ENCODE measurements at places on chromosomes 3 and 15.

GRCh38 chr15:24696842-24697241 lies 21.3 kb downstream of the NPAP1 start:
- no peak for DNase-seq

- no peak for DNase-seq
These were observed 299.5 kb downstream of the IL5RA start for GRCh38 chr3:2810723-2811122.

GRCh38 chr3:152516216-152516615 lies 247.5 kb downstream of the MBNL1 start:
- DNase-seq: no peak

- no peak for DNase-seq
These were observed 762.2 kb upstream of the ALCAM start for GRCh38 chr3:104604326-104605010.

DNA sequence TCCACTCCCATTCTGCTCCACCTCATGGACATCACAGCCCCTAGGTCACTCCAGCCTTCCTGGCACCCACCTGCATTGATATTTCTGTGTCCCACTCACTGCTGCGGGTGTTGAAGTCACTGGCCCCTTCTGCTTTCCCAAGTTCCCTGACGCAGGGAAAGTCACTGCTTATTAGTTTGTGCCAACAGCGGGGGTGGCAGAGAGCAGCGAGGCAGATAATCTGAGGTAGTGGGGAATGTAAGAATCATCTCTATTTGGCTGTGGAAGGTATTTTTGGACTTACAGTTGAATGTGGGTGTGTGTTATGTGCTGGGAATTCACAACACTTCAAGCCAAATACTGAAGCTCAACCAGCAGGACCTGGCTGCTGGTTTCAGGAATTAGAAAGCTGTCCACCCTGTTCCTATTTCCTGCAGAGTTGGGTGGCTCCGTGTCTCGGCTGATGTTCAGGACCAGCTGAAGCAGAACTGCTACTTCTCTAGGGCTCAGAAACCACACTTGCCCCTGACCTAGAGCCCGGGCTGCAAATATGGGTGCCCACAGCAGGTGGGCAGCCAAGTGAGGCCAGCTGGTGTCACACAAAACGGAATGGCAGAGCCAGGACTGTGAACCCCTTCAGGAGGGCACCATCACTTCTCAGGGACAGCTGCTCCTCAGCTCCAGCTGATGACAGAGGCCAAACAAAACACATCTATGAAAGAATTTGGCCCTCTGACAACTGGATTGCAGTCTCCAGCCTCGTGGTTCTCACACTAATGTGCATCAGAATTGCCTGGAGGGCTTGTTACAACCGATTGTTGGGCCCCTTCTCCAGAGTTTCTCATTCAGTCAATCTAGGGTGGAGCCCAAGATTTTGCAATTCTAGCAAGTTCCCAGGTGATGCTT lies 57.7 kb downstream of the SEMA5B start:
- DNase-seq: no peak

DNA sequence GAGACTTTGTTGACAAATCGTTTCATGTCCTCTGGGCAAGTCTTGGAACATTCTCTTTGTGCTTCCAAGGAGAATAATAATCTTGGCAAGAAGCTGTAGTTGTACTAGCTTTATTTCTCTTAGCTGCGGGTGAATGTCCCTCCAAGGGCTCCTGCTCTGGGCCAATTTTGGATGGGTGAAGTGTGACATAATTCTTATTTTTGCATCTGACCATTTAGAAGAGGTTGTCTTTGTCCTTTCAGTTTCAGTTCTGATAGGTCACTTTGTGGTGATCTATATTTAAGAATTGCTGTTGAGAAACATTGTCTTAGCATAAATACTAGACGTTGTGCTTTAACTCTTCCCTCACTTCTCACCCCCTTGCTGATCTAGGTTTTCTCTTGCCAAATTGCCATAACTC lies 164.8 kb upstream of the RORA start:
- no peak for DNase-seq

- DNase-seq: no peak
These were observed 116.9 kb downstream of the ALDH1A2 start for GRCh38 chr15:57948351-57949289.

GRCh38 chr15:22850055-22850454 lies 11.6 kb downstream of the NIPA2 start:
- DNase-seq: no peak

GRCh38 chr3:188906236-188906635 lies 265.5 kb upstream of the TPRG1 start:
- DNase-seq: no peak

DNA sequence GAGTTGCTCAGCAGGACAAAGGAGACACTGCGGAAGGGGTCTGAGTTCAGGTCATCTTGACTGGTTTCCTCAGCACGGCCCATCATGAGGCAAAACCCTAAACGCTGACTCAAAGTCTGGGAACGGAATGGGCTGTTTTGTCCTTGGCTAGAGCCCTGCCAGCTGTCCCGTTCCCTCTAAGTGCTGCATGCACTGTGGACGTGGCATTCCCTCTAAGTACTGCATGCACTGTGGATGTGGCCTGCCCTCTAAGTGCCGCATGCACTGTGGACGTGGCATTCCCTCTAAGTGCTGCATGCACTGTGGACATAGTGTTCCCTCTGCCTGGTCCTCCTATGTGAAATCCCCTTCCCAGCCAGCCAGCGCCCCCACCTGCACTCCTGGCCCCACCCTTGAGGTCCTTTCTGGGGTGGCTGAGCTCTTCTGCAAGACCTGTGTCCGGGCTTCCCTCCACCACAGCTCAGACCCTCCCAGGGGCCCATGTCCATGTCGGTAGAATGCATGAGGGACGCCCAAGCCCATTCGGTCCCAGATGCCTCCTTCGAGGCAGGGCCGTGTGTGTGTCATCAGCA lies 36.7 kb downstream of the TM2D3 start:
- no peak for DNase-seq

DNA sequence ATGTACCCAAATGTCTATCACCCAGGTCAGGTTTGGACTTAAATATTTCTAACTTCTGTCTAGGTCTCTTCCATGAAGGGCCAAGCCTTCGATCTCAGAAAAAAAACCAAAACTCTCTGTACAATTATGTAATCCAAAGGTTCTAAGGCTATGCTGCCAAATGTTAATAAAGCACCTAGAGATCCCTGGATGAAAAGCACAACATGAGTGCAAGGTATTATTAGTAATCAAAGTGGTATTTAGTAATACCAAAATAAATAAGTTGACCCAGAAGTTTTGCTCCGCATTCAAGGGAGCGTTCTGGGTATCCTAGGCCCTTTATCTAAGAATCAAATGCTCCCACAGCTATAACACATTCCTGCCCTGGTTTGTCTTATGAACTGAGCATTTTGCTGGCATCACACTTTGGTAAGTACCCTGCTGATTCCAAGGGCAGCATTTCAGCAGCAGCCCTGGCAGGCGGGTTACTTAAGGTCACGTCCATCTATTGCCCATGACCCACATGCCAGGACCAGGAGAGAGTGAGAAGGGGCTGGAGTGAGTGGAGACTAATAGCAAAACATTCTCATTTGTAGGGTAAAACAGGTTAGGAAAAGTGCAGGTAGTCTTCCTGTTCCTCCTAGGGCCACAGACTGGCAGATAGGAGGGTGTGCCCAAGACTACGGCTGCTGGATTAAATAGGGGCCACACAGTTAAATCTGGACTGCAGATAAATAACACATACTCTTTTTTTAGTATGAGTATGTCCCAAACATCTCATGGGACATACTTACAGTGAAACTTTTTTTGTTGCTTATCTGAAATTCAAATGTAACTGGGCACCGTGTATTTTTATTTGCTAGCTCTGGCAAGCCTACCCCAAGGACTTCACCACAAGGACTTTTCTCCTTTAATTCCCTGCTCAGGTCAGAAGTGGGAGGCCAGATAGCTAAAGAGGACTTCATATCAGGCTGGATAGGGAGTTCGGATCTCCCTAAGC lies 76.0 kb upstream of the SNRK start:
- no peak for DNase-seq

DNA sequence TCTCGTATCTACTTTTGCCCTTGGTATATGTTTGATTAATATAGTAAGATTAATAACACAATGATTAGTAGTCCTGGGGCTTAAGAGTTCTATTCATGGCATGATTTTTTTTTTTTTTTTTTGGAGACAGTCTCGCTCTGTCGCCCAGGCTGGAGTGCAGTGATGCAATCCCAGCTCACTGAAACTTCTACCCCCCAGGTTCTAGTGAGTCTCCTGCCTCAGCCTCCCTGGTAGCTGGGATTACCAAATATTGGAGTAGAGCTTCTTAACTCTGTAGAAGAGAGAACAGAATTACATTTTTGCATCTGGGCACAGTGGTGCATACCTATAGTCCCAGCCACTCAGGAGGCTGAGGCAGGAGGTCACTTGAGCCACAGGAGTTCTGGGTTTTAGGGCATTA lies 58.9 kb downstream of the RAB7A start:
- DNase-seq: no peak
